ENCODE measurements at places on chromosomes 12 and 14. TPM values are rescaled to one million over a fixed set of nuclear protein-coding genes. Genes with fewer than 3 reads are reported as not detected.

- DNase-seq: no peak
Observed at GRCh38 chr14:98940693-98941437, 331.1 kb downstream of the BCL11B start.

DNA sequence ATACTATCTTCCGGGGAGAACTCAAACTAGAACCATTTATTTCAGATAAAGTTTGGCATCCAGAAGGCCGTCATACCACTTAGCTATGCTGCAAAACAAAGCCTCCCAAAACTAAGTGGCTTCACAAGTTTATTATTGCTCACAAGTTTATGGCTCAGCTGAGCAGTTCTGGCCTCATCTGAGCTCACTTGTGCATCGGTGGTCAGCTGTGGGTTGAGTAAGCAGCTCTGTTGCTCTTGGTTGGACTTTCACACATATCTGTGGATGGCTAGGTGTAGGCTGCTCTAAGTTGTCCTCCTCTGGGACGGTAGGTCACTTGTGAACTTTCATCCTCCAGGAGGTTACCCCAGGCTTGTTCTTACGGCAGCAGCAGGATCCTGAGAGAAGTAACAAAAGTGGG lies 162.7 kb downstream of the BTG1 start:
- DNase-seq: no peak

DNA sequence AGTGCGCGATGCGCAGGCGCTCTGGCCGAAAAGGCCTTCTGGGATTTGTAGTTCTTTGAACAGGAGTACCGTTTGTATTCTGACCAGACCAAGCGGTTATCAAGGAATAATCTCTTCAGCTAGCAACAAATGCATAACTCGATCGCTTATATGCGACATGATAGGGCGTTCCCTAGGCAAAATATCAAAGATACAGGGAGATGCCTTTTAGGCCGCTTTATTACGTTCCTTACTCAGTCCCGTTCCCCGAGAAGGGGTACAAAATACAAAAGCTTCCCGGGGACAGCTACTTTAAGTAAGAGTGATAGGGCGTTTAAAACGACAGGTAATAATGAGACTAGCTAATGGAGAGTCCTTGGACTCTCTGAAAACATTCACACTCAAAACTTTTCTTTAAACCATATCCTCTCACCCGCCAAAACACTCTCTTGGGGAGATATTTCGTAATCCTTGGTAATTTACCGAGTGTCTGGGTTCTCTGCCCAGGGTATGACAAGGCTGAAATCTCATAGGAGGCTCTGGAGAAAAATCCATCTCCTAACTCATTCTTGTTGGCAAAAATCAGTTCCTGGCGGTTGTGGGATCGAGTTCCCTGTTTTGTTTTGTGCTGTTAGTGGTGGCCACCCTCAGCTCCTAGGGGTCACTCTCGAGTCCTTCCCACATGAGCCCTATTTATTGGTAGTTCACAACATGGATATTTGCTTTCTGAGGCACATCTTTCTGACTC lies 412 bp upstream of the SNW1 start:
- DNase-seq: peak; percentile 95

- DNase-seq: peak; percentile 20
Observed at GRCh38 chr14:96037891-96038557, 1.1 kb upstream of the C14orf132 start.

IFNG-AS1 gene
- total RNA-seq: not detected

GRCh38 chr14:89095036-89095435 lies 270.6 kb downstream of the TTC8 start:
- DNase-seq: no peak

DNA sequence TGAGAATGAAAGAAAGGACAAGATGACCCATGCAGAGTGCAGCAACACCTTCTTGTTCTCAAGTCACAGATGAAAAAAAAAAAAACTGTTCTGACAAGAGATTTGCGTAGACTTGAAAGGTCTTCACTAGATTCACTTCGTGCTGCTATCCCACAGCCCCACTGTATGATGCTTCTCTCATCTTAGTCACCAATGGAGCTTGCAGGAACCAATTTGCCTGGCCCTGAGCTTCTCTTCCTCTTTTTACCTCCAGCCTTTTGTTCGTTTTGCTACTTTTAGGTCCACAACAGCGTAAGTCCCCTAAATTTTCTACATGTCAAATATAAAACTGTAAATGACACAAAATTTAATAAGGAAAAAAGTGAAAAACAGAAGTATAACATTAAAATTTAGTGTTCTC lies 107.9 kb upstream of the NAP1L1 start:
- DNase-seq: no peak

GRCh38 chr12:71878208-71878607 lies 38.6 kb downstream of the TBC1D15 start:
- no peak for DNase-seq

DNA sequence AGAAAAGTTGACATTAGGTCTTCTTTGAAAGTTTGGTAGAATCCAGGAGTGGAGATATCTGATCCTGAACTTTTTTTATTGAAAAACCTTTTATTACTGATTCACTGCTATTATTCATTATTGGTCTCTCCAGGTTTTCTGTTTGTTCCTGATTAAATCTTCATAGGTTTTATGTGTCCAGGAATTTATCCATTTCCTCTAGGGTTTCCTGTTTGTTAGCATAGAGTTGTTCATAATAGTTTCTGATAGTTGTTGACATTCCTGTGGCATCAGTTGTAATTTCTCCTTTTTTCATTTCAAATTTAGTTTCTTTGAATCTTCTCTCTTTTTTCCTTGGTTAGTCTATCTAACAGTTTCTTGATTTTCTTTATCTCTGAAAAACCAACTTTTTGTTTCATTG lies 370.3 kb downstream of the SLC6A15 start:
- DNase-seq: no peak

DNA sequence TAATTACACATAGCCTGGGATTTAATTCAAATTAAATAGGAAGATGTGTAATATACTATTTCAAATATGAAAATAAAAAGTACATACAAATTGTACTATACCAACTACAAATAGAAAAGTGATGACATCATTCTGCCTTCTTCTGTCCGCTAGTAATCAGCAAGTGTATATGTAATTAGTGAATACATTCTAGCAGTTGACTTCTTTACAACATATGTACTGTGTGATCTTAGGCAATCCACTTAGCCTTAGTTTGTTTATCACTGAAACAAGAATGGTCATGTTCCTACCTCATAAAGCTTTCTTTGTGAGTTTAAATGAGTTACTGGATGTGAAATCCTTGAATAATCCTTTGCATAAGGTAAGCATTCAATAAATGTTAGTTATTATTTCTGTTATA lies 7.8 kb upstream of the LUM start:
- DNase-seq: no peak

DNA sequence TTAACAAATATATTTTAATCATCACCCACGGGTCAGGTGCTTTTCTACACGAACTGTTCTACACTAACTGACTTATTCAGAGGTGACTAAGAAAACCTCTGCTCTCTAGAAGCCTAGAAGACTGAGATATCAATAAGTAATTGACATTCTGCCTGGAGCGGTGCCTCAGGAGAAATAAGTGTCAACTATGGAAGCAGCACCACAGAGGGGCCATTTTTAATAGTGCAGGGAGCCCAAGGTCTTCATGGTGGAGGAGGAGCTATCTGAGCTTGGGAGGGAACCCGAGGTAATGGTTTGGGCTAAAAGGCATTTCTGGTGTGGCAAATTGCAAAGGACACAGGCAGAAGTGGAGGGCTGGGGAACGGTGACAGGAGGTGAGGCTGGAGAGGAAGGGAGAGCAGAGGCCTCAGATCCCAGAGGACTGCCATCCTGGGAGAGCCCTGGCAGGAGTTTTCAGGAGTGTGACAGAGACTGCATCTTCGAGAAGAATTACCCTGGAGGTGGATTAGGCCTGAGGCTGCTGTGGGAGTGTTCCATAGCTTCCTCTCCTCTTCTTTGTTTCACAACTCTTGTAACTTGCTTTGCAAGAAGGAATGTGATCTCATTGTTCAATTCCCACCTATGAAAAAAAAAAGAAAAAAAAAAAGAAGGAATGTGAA lies 123.1 kb downstream of the NPAS3 start:
- peak; percentile 38 for DNase-seq

- DNase-seq: no peak
Observed at GRCh38 chr12:53751336-53752191, at the start of gene CISTR. Gene CISTR, minus strand, starts transcription at chr12:53751979.

DNA sequence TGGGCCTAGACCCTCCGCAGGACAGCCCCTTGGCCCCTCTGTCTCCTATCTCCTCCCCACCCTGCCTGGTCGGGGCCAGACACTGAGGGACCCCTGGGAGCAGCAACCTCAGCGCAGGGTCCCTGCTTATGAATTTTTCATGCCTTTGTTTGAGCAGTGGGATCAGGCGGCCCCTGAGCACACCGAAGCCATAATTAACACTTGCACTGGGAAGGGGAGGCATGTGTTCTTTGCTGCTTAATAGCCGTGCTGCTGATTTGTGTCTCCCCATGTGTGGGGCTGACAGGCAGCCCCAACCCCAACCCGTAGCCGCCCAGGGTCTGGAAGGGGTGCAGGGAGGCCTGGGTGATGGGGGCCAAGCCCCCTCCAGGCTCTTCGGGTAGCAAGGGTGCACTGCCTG lies 52.7 kb downstream of the FBRSL1 start:
- DNase-seq: no peak

DNA sequence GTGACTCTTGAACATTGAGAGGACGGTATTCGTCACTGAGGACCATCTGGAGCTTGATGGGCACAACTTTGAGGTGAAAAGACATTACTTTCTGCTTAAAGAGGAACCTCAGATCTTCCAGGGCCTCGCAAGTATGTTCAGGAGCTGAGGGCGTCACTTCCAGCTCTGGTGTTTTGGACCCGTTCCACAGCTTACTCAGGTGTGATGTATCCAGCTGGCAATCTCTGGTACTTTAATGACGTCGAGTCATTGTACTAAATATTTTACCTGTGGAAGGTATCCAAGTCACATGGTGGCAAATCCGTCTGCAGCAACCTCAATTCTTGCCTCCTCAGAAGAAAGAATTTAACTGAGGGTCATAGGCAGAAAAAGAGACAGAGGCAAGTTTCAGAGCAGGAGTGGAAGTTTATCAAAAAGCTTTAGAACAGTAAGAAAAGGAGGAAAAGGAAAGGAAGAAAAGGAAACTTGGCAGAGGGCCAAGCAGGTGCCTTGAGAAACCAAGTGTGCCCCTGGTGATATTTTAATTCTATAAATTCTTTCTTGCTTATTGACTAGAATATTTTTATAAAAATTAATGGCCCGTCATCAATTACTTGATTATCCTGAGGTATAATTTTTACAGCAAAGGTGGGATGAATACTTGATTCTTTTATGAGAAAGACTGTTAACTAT lies 250.6 kb downstream of the AEBP2 start:
- DNase-seq: peak; percentile 23

FAM186B gene
- total RNA-seq: 0.35 TPM

- DNase-seq: no peak
Observed at GRCh38 chr14:73743431-73743931, 29.3 kb upstream of the PNMA1 start.

GRCh38 chr12:76143343-76144244 lies 59.1 kb upstream of the NAP1L1 start:
- no peak for DNase-seq

DNA sequence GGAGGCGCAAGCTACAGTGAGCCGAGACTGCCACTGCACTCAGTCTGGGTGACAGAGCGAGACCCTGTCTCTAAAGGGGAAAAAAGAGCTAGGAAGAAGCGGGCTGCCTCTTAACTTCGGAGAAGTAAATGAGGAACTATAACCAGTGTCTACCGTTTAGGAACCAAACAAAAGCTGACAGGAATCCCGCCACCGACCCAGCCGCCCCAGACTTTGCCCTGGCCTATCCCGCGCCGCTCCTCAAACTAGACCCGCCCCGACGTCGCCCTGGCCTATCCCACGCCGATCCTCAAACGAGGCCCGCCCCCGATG lies 568 bp upstream of the SIVA1 start:
- no peak for DNase-seq

MSRB3 gene
- total RNA-seq: 21.4 TPM
